ENCODE measurements at places on chromosomes 4 and X.

GRCh38 chrX:2967998-2968909 lies 38.1 kb upstream of the ARSH start:
- no peak for DNase-seq

GRCh38 chrX:122134291-122134690 lies 1049.8 kb upstream of the GRIA3 start:
- no peak for DNase-seq

GRCh38 chr4:64897683-64898082 lies 488.4 kb upstream of the TECRL start:
- DNase-seq = no peak

GRCh38 chr4:13656569-13657405 lies 29.3 kb upstream of the BOD1L1 start:
- peak; percentile 32 for DNase-seq

- no peak for DNase-seq
Measured at GRCh38 chr4:96016634-96017299, 176.9 kb downstream of the PDHA2 start.

Data from activated CD4-positive, CD25-positive, alpha-beta regulatory T cell treated with anti-CD3 and anti-CD28 coated beads, Interleukin-2, amount 50 U/mL, for 16 hours (primary cell).